ENCODE measurements at places on chromosomes 16 and 17.
A peak's percentile ranks its signal among the peaks of the same experiment; 100 is the strongest.

DNA sequence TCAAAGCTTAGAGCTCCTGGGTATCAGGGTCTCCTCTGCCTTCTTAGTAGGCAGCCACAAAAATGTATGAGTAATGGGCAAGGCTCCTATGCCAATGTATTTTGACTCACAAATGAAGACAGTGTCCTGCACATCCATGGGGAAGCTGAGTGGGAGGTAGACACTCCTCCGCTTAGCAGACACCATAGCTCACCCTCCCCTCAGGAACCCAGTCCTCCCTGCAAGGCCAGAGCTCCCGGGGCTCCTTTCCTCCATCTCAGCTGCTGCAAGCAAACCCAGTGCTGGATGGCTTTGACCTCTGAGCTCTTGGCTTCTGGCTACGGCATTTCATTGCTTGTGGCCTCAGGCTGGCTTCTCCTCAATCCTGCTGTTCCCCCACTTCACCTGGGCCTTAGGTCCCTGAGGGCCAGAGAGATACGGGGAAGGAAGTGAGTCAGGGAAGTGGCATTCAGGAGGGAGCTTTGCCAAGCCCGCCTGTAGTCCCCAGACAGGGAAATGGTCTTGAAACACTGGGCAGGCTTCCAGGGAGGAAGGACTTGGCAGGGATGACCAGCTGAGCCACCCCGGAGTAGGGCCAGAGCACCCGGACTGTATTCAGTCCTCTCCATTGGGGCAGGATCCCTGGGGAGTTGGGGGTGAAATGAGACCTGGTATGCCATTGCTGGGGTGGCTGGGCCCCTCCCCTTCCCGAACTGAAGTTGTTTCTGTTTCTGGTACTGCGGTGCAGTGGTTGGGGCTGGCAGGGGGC is 4.5 kb downstream of the ABCC3 start:
- DNase-seq: no peak

GRCh38 chr17:80839511-80839941 is 152.1 kb upstream of the CHMP6 start:
- DNase-seq: peak; percentile 26

GRCh38 chr16:50731130-50731988 is 10.5 kb upstream of the CYLD start:
- no peak for DNase-seq

DNA sequence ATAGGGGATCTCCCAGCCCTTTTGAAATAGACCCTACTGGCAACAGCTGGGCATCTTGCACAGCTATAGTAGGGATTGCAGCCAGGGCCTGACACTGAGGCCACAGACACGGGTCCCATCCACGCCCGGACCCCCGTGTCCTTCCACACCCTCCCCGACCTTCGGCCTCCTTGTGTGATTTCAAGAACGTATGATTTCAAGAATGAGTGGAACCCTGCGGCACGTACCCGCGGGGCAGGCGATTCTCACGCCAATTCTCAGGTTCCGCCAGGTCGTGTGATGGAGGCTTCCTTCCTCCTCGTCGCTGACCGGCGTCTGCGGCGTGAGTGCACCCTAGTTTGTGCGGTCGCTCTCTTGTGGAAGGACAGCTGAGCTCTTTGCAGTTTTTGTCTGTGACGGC is 56.3 kb upstream of the GNG13 start:
- DNase-seq: no peak

DNA sequence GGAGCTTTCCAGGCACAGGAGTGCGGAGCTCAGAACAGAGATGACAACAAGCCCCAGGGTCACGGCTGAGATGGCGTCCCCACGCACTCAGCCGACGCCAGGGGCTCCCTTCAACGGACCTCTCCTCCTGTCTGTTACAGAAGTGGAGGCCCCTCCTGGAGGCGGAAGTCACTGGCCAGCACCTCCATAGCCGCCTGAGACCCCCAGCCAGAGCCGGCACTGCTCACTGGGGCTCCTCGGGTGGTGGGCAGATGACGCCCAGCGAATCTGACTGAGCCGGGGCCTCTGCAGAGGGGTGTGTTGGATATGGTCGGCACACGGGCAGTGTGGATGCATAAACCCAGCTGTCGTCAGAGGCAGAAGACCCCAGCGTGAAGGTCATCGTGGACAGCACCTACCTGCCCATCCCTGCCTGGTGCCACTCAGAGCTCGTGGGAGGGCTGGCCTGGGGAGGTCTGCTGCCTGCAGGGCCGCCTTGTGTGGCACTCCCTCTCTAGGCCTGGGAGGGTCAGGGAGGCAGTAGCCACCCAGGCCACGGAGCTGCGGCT is 20.0 kb downstream of the NDUFAF8 start:
- no peak for DNase-seq

DNA sequence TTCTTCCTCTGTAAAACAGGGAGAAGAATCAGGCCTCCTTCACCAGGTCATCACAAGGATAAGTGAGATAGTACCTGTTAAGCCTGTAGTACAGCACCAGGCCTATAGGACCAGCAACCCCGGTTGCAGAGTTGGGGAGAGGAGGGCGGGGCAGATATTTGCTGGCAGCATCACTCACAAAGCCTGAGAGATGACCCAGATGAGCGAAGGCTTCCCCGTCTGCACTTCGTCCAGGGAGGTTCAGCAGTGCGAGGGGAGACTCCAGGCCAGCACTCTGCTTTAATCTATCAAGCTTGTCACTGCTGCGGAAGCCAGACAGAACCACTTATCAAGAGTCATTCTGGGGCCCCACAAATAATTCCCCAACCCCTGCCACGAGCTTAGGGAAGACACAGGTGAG is 15.8 kb upstream of the RBBP6 start:
- DNase-seq: no peak

- DNase-seq: no peak
Observed at GRCh38 chr17:9401434-9401833, 174.2 kb downstream of the STX8 start.

DNA sequence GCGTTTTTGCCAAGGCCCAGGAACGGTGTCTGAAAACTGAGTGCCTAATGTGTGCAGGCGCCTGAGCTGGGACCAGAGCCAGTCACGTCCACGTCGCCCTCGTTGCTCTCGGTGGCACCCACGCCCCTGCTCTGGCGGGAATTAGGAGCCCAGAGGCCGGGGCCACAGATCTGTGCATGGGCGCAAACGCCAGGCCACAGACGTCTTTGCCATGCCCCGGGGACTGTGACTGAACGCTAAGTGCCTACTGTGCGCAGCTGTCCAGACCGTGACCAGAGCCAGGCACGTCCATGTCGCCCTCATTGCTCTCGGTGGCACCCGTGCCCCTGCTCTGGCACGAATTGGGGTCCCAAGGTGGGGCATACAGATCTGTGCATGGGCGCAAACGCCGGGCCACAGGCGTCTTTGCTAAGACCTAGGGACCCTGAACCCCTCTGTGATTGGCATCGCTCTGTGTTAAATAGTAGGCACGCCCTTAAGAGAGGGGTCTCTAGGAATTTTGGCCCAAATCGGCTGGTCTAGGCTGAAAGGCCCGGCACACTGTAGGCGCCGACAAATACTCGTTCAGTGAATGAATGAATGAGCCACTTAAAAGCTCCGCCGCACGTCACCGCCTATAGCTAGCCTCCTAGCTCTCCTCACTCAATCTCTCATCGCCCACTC is 827 bp upstream of the UBALD1 start:
- no peak for DNase-seq

- DNase-seq: no peak
Observed at GRCh38 chr17:80984749-80985148, 6.9 kb upstream of the CHMP6 start.

DNA sequence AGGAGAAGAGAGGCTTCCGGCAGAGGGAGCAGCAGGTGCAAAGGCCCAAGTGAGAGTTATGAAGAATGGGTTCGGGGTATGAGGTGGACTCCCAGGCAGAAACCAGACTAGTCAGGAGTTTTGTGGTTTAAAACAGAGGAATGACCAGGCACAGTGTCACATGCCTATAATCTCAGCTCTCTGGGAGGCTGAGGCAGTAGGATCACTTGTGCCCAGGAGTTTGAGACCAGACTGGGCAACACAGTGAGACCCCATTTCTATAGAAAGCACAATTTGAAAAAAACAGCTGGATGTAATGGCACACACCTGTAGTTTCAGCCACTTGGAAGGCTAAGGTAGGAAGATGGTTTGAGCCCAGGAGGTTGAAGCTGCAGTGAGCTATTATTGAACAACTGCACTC is 43.8 kb downstream of the C16orf78 start:
- no peak for DNase-seq

- DNase-seq: no peak
Observed at GRCh38 chr17:48368352-48368908, 61.6 kb downstream of the SKAP1 start.

DNA sequence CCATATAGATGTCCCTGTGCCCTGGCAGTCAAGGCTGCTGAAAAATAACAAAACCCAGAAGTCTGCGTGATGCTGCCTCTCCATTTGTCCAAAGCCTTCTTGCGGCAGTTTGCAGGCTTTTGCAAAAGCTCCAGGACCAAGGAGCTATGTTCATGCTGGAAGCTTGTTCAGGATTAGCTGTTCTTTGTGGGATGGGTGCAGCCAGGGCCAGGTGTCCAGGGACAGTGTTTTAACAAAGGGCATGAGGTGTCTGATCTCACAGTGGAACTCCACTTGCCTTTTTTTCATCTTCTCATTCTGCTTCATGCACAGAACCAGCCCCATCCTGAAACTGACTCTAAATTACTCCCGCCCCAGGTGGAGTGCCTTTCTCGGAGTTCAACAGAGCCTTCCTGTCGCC is 31.7 kb upstream of the STH start:
- no peak for DNase-seq

- DNase-seq: no peak
Observed at GRCh38 chr17:49209061-49209571, 1.3 kb downstream of the GNGT2 start.

GRCh38 chr17:10631048-10631700 is 25.9 kb downstream of the MYH3 start:
- no peak for DNase-seq

- no peak for DNase-seq
Observed at GRCh38 chr17:67082107-67082506, 37.8 kb downstream of the CACNG1 start.

DNA sequence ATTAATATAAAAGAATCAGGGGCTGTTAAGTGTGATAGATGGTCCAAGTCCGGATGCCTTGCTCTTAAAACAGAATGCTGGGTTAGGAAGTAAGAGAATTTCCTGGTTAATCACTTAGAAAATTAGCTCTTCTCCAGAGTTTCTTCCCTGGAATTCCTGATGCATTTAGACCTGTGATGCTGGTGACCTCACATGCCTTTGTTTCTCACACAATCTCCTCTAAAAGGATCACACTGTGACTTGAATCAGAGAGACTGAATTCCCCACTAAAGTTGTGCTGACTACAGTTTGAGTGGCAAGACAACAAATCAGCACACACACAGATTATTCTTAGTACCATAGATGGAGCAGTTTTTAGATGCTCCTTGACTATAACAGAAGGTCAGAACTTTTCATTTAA is 4.4 kb upstream of the RNF43 start:
- no peak for DNase-seq

GRCh38 chr17:62193249-62193648 is 128.2 kb upstream of the MED13 start:
- DNase-seq: no peak

GRCh38 chr17:6257336-6257735 is 177.6 kb downstream of the AIPL1 start:
- no peak for DNase-seq

DNA sequence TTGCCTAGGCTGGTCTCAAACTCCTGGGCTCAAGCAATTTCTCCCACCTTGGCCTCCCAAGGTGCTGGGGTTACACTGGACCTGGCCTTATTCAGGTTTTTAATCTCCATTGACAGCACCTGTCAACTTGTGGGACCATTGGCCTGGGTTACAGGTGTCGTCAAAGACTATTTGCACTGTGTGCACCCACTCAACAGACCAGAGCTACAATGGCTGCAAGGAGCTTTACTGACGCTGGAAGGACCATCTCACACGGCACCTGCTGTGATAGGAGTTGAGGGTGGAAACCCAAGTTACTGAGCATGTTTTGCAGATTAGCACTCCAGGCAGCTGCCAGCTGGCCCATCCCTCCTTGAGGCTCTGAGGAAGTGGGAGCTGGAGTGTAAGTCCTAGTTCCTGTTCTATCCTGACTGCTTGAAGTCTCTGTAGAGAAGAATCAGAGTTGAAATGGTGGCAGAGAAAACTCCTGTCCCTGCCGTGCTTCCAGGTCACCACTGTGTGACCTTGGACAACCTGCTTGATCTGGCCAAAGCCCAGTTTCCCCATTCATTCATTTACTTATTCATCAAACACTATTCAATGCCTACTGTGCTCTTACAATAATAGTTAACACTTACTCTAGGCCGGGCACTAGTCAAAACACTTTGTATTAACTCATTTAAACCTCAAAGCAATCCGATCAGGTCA is 42.4 kb upstream of the LONP2 start:
- DNase-seq: no peak

DNA sequence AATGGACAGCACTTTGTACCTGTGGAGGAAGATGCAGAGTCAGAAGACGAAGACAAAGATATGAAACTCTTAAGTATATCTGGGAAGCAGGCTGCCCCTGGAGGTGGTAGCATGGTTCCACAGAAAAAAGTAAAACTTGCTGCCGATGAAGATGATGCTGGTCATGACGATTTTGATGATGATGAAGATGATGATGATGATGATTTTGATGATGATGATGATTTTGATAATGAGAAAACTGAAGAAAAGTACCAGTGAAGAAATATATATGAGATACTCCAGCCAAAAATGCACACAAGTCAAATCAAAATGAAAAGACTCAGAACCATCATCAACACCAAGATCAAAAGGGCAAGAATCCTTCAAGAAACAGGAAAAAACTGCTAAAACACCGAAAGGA is 268.5 kb upstream of the EEF2KMT start:
- no peak for DNase-seq

- DNase-seq: no peak
Observed at GRCh38 chr17:43935926-43936261, 6.4 kb downstream of the PPY start.

GRCh38 chr17:65071861-65072260 is 15.3 kb upstream of the GNA13 start:
- DNase-seq: no peak

DNA sequence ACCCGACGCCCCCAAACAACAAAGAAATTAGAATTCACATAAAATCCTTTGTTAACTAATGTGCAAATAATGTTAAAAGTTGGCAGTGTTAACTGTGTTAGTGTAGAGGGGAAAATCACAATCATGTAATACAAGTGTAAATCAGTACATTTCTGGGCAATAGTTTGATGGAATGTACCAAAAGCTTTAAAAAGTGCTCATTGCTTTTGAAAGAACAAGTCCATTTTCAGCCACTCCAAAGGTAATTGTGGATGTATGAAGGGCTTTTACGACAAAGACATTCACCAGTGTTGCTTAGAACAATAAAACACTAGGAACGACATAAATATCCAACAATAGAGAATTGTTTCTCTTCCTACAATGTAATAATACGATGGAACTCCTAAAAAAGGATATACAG is 9.1 kb downstream of the GLOD4 start:
- no peak for DNase-seq

GRCh38 chr16:84068783-84069462 is 26.3 kb upstream of the SLC38A8 start:
- DNase-seq: no peak

- no peak for DNase-seq
Observed at GRCh38 chr17:3026856-3027751, 36.3 kb downstream of the OR1D5 start.

GRCh38 chr16:6836766-6837165 is 495.9 kb upstream of the RBFOX1 start:
- no peak for DNase-seq
